Mesenchymal stem cell (in vitro differentiated cells and primary cell): ENCODE measurements at places on chromosomes 7 and 10.

DNA sequence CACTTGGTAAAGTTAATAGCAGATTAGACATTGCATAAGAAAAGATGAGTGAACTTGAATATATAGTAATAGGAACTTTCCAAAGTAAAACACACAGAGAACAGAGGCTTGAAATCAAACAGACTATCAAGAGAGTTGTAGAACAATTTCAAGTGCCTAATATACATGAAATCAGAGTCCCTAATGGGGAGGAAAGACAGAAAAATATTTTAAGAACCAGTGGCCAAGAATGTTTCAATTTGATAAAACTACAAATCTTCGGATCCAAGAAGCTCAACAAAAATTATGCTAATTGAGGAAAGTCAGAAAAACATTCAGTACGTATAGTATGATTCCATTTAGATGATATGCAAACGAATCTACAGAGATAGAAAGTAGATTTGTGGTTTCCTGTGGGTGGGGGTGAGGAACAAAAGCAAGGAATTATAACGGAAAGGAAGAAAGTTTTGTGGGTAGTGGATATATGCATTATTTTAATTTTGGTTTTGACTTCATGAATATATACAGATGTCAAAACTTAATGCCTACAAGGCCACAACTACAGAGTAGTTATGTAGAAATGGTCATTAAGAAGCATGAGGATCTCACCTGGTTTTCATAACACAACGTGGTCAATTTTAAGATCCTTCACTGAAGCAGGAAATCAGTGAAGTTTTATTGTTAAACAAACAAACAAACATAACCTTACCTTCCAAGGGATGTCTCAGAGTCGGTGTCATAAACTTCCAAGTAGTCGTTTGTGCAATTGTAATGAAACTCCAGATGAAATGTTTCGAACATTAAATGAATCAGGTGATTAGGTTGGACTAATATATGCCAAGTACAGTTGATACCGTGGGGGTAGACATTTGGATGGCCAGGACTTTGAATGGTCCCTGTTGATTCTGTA is 62.0 kb downstream of the CUBN start:
- H3K4me1 ChIP-seq: peaks cover 5% of the 10 kb centered on the region
- H3K27me3 ChIP-seq: no peaks in the 10 kb centered on the region
- H3K36me3 ChIP-seq: peaks cover 6% of the 10 kb centered on the region
- no peak for DNase-seq
- no peak overlapping the region for H3K27ac ChIP-seq

DNA sequence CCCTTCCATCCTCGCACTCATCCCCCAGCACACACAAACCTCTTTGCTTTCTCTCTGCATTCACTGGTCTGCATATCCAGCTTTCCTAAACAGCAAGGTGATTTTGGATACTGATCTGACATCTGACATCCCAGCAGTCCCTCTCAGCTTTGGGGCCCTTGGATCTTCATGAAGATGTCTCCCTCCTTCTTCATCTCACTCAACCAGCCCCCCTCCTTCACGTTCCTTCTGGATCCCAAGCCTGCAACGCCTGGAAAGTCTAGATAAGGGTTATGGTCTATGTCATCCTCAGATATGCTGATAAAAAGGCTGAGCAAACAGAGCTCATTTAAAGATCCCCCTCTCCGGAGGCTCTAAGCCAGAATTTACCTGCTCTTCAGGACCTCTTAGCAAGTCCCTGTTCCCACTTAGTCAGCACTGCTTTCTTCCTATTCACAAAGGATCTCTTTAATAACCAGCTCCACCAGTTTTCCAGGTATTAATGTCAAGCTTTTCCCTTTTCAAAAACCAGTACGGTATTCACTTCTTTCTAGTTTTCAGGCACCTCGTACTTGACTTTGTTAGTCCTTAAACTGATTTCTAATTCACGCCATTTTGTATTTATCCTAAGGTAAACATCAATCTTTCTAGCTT is 38.9 kb downstream of the CREB3L2 start:
- no peaks in the 10 kb centered on the region for H3K27me3 ChIP-seq
- peaks cover 13% of the 10 kb centered on the region for H3K4me1 ChIP-seq
- peaks cover 3% of the 10 kb centered on the region for H3K36me3 ChIP-seq
- no peak for DNase-seq
- H3K4me3 ChIP-seq: no peak overlapping the region

- H3K4me1 ChIP-seq: peaks cover 4% of the 10 kb centered on the region
- no peak overlapping the region for H3K27ac ChIP-seq
- H3K27me3 ChIP-seq: no peaks in the 10 kb centered on the region
- H3K4me3 ChIP-seq: no peak overlapping the region
- no peak for DNase-seq
Observed at GRCh38 chr7:155188357-155188756, 109.3 kb upstream of the INSIG1 start.

DNA sequence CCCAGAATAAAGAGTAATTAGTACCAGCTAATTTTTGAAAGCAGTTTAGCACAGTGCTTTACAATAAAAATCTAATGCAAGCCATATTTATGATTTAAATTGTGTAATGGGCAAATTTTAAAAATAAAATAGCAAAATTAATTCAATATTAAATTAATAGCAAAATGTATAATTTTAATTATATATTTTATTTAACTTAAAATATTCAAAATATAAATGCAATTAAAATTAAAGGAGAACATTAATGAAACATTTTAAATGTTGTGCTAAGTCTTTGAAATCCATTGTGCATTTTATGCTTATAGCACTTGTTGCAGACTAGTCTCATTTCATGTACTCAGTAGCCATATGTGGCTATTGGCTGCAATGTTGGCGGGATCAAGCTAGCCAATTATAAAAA is 367.6 kb downstream of the SUGCT start:
- DNase-seq: no peak
- no peaks in the 10 kb centered on the region for H3K36me3 ChIP-seq
- no peak overlapping the region for H3K4me3 ChIP-seq
- H3K27ac ChIP-seq: no peak overlapping the region
- H3K27me3 ChIP-seq: no peaks in the 10 kb centered on the region

- no peak overlapping the region for H3K27ac ChIP-seq
- H3K36me3 ChIP-seq: no peaks in the 10 kb centered on the region
- H3K27me3 ChIP-seq: no peaks in the 10 kb centered on the region
- no peak for DNase-seq
- H3K4me3 ChIP-seq: no peak overlapping the region
- peaks cover 8% of the 10 kb centered on the region for H3K4me1 ChIP-seq
Observed at GRCh38 chr7:128450409-128450808, 5.3 kb upstream of the HILPDA start.

- H3K4me3 ChIP-seq: no peak overlapping the region
- H3K27ac ChIP-seq: peak overlapping the region; percentile 39
- no peaks in the 10 kb centered on the region for H3K4me1 ChIP-seq
Observed at GRCh38 chr7:141748396-141748795, 10.2 kb downstream of the SSBP1 start.

DNA sequence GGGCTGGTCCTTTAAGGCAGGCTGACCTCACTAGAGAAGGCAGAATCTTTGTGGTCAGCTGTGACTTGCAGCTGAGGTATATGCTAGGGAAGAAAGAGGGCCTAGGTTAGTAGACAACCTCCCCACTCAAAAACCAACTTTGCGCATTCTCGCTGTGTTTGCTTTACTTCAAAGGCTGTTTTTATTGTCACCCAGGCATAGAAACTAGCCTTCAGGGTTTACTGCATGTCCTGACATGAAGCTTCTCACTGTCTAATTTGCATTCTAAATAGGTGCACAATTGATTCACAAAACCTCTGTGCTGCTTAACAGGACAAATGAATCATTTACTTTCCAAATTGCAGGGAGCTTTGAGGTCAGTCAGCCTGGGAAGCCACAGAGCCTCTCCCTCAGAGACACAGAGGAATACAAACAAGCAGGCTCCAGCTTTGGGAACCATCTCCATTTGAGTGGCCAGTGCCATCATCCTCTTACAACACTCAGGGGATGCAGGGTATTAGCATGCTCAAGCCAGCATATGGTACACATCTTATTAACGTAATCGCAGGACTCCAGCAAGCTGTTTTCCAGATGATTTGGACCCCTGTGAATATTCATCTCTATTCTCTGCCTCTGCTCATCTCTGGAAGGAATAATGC is 596.4 kb upstream of the GHITM start:
- no peak overlapping the region for H3K4me3 ChIP-seq
- peak; percentile 79 for DNase-seq
- no peaks in the 10 kb centered on the region for H3K36me3 ChIP-seq
- H3K27me3 ChIP-seq: no peaks in the 10 kb centered on the region

DNA sequence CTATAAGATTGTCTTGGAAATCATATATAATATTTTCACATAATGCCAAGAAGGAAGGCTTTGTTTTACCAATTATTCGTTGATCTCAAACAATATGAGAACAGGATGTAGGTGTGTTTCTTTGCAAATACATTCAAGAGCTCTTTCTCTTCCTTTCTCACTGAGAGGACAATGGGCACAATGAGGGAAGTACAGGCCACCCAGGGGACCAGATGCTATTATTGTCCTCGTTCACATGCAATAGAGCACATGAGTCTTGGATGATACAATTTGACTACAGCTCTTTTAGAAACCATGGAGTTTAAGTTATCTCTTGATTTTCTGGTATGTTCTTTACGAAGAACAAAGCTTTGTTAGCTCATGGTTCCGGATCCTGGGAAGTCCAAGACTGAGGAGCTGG is 323.7 kb upstream of the KLF6 start:
- no peaks in the 10 kb centered on the region for H3K4me1 ChIP-seq
- H3K27ac ChIP-seq: no peak overlapping the region
- no peak overlapping the region for H3K4me3 ChIP-seq
- DNase-seq: no peak
- H3K27me3 ChIP-seq: no peaks in the 10 kb centered on the region

DNA sequence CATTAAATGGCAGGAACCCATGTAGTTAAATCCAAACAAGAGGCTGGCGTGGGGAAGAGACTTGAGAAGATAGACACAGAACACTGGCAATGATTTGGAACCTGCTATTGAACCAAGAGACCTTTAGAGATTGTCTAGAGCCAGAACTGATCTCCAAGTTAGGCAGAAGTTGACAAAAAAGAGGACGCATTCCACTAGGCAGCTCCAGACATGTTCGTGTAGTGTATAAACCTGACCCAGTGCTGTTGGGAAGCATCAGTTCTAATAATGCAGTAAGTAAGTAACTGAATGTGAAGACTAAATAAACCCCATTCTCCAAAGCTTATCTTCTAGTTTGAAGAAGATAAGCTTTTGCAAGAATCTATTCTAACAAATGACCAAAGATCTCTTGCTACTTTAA is 50.8 kb downstream of the AP3M1 start:
- H3K27me3 ChIP-seq: no peaks in the 10 kb centered on the region
- H3K4me1 ChIP-seq: no peaks in the 10 kb centered on the region
- H3K27ac ChIP-seq: peak overlapping the region; percentile 4
- H3K4me3 ChIP-seq: no peak overlapping the region

GRCh38 chr7:99253369-99253768 is 19.3 kb upstream of the MYH16 start:
- peaks cover 7% of the 10 kb centered on the region for H3K4me1 ChIP-seq
- no peak overlapping the region for H3K4me3 ChIP-seq
- H3K36me3 ChIP-seq: no peaks in the 10 kb centered on the region
- H3K27ac ChIP-seq: no peak overlapping the region
- H3K27me3 ChIP-seq: peaks cover 11% of the 10 kb centered on the region

- H3K4me1 ChIP-seq: no peaks in the 10 kb centered on the region
- no peaks in the 10 kb centered on the region for H3K36me3 ChIP-seq
- DNase-seq: no peak
- H3K27ac ChIP-seq: peak overlapping the region; percentile 66
- no peak overlapping the region for H3K4me3 ChIP-seq
Observed at GRCh38 chr7:84372712-84373111, 178.1 kb upstream of the SEMA3A start.

- H3K36me3 ChIP-seq: peaks cover 47% of the 10 kb centered on the region
- no peaks in the 10 kb centered on the region for H3K4me1 ChIP-seq
- DNase-seq: no peak
- H3K27ac ChIP-seq: no peak overlapping the region
- no peak overlapping the region for H3K4me3 ChIP-seq
- H3K27me3 ChIP-seq: no peaks in the 10 kb centered on the region
Observed at GRCh38 chr7:27631391-27631790, 31.3 kb downstream of the HIBADH start.

DNA sequence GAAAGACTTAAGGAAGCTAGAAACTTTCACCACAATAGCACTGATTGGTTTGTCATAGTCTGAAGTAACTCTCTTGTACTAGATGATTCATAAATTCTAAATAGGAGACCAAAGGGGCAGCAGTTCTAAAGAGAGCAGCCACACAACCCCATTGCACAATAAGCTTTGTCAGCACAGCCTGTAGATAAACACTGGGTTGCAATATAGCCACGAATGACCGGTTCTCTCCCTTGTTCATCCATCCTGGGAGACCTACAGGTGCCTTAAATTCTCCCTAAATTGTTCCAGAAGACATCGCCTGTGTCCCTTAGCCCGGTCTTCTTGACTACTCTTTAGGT is 167.0 kb downstream of the SNX13 start:
- DNase-seq: peak; percentile 96
- H3K27me3 ChIP-seq: no peaks in the 10 kb centered on the region
- no peak overlapping the region for H3K4me3 ChIP-seq
- no peak overlapping the region for H3K27ac ChIP-seq
- no peaks in the 10 kb centered on the region for H3K4me1 ChIP-seq

DNA sequence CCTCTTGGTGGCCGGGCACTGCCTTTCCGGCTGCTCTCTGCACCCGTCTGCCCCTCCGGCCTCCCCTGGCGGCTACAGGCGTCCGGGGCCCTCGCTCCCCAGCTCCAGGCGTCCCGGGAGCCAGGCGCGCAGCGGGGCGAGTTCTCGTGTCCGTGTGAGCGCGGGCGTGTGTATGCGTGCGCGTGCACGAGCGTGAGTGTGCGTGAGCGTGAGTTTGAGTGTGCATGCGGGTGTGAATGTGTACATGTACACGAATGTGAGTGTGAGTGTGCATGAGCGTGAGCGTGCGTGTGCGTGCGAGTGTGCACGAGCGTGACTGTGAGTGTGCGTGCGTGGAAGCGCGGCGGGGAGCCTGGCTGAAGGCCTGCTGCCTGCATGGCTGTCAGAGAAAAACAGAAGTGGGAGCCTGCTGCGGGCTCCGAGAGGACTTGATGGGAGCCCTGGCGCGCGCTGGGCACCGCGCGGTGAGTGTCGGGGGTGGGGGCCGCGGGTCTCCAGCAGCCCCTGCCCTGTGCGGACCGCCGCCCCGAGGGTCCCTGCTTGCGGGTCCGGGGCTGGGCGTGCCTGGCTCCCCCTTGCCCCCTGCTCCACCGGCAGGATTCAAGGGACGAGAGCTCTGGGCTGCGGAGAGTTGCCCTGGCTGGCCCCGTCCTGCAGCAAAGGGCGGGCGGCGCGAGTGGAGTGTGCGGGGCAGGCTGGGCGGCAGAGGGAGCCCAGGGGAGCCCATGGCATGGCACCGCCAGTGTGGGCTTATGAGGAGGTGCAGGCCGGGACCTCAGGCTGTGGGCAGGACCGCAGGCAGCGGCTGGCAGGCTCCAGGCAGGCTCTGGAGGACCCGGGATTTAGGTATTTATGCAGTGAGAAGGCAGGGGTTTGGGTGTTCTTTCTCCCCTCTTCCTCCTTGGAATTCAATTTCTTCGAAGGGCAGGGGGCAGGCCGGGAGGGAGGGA is 75.8 kb upstream of the EN2 start:
- H3K4me1 ChIP-seq: peaks cover 27% of the 10 kb centered on the region
- H3K4me3 ChIP-seq: peak overlapping the region; percentile 49
- no peaks in the 10 kb centered on the region for H3K36me3 ChIP-seq
